GM12878 (cell line): ENCODE measurements at places on chromosomes 6 and 20. TPM values are rescaled to one million over a fixed set of nuclear protein-coding genes. Genes with fewer than 3 reads are reported as not detected.
A peak's percentile ranks its signal among the peaks of the same experiment; 100 is the strongest.

- no peak for DNase-seq
Observed at GRCh38 chr6:129773304-129773703, 63.3 kb upstream of the ARHGAP18 start.

Gene IL17F
- polyA plus RNA-seq = not detected in 2 replicates

Gene LGSN
- not detected in 2 replicates for polyA plus RNA-seq

DNA sequence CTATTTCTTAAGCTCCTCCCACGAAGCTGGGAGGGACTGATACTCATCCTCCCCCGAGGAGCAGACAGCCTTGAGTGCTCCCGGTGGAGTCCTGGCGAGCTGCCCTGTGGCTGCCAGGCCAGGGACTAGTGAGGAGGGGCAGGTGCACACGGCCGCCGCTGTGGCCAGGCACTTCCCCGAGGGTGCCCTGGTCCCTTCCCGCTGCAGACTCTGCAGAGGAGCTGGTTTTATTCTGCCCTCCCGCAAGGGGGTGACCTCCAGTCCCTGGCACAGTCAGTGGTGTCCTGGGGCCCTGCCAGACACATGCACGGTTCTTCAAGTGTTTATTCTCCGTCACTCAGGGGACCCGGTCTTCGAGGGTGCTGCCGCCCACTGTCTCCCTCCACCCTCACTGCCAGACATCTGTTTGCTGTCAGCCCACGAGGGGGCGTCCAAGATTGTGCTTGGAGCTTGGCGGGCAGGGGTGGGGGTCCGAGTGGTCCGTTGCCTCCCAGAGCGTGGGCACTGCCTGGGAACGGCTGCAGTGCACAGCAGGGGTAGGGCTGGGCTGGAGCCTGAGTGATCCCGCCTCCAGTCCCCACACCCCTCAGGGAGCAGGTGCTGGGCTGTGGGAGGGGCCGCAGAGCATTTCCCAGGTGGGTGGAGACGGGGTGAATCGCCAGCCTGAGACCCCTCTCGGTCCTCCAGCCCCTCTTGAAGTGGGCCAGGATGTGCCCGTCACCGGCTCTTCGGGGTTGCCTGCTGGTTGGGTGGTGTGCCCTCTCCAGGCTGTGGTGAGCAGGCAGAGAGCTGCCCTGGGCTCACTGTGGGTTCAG is 3.1 kb upstream of the CABLES2 start:
- DNase-seq = no peak

- no peak for DNase-seq
Observed at GRCh38 chr6:147772724-147773123, 264.2 kb downstream of the SAMD5 start.

Gene WFDC12
- polyA plus RNA-seq = not detected in 2 replicates

DNA sequence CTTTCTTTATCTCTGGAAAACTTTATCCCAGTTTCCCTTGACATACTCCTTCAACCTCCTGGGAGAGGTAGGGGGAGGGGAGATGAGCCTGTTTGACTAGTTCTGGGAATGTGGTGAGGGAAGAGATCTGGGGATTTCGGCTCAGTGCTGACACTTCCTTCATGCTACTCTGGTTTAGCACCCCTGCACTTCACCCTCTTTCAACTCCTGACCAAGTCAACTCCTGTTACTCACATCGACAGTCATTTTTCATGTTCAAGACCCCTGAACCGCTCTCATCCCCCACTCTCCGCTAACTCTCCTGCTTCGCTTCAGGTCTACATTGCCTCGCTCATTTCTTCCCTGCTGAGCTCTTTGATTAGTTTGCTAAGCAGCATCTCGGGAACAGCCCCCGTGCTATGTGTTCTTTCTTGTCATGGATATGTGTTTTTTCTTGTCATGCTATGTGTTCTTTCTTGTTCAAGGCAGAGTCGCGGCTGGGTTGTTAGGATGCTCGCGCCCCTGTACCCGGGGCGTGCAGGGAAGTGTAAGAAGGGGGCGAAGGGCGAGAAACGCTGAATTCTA is 16.6 kb upstream of the TRIM27 start:
- DNase-seq = peak; percentile 37

DNA sequence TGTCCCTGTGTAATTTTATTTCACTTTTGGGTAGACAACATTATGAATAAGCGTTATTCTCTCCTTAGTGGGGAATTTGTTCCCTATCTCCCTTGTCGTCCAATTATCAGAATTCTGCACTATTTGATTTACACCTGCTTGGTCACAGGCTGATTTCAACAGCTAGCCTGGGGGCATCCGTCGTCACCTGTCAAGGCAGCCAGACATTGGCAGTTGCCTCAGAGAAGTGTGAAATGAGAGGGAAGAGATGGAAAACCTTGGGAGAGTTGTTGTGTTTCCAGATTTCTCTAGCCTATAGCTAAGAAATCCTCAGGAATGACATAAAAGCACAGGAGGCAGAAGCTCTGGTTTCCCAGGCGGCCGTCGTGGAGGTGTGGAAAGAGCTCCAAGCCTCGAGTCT is 891 bp upstream of the GHRH start:
- DNase-seq = no peak

GRCh38 chr20:20895537-20895936 is 183.1 kb upstream of the RALGAPA2 start:
- DNase-seq = no peak
